RWPE2 (cell line): ENCODE measurements at places on chromosomes 12 and 14.
A peak's percentile ranks its signal among the peaks of the same experiment; 100 is the strongest.

GRCh38 chr12:89166121-89166520, 186.2 kb downstream of the DUSP6 start:
- peaks cover 34% of the 10 kb centered on the region for H3K4me1 ChIP-seq
- H3K4me3 ChIP-seq: no peak overlapping the region
- H3K27ac ChIP-seq: no peak overlapping the region
- no peak for DNase-seq

DNA sequence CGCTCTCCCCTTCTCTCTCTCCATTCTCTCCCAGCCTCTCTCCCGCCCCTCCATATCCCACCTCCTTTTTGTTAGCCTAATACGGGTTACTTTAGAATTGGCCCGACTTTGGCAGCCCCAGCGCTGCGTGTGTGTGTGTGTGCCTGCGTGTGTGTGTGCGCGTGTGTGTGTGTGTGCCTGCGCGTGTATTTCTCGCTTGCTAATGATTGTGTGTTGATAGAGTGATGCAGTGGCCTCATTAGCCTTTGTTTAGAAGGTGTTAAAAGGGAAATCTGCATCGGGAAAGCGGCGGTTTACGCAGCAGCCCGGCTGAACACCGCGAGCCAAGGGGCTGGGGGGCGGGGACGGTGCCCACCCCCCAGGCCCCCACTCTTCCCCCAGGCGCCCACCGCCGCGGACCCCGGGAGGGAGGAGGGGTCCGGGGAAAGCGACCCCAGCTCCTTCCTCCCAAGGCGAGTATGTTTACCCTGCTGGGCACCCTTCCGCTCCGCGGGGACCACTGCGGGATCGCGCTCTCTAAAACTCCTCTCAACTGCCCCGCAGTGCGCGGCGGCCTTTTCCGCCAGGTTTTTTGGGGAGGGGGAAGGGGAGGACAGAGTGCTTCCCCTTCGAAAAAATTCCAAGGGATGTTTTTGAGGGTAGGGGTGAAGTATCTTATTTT, 6.8 kb upstream of the LHX5 start:
- no peak for DNase-seq
- H3K4me1 ChIP-seq: no peaks in the 10 kb centered on the region
- H3K27me3 ChIP-seq: peaks cover 86% of the 10 kb centered on the region

- no peak overlapping the region for H3K4me3 ChIP-seq
- no peaks in the 10 kb centered on the region for H3K36me3 ChIP-seq
- DNase-seq: peak; percentile 61
Measured at GRCh38 chr12:26691234-26691970, 141.6 kb downstream of the ITPR2 start.

DNA sequence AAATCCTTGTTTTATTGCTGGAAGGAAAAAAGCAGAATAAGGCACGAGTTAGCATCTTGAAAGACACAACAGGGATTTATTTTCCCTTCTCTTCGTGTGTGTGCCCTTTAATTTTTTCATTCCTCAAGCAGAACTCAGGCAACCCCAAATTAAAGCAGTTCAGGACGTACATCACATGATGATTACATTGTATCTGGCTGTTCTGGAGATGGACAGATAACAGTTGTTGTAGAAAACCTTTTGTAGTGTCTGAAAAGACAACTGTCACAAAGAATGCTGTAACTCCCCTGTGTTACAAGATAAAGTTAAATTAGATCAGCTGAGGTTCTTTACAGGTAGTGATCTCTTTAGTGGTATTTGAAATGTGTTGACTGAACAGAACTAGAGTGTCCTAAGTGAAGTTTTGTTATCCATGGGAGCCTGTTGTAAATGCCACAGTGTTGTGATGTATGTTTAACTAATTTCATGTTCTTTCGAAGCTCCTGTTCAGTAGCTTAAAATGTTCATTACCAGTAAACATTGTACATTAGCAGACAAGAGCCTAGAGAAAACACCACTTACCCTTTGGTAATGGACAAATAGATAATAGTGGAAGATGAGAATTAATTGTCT, 58.5 kb downstream of the TMTC2 start:
- H3K36me3 ChIP-seq: no peaks in the 10 kb centered on the region
- peaks cover 6% of the 10 kb centered on the region for H3K4me1 ChIP-seq
- H3K27ac ChIP-seq: no peak overlapping the region
- DNase-seq: no peak

DNA sequence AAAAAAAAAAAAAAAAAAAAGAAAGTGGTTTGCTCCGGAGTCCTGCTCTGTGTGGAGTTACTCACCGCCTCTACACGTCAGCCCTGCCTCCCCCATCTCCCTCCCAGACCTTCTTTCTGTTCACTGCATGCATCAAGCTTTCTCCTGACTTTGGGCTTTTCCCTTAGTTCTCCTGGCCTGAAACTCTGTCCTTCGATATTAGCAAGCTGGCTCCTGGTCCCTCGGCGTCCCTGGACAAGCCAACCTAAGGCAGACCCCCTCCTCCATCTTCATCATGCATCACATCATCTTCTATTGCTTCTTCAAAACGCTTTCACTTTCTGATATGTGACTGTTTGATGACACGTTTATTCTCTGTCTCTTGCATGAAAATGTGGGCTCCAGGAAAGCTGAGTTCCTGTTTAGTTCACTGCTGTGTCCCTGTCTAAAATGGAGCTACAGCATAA, 40.6 kb downstream of the SLC15A4 start:
- no peak for DNase-seq
- H3K27me3 ChIP-seq: no peaks in the 10 kb centered on the region
- no peaks in the 10 kb centered on the region for H3K4me1 ChIP-seq

DNA sequence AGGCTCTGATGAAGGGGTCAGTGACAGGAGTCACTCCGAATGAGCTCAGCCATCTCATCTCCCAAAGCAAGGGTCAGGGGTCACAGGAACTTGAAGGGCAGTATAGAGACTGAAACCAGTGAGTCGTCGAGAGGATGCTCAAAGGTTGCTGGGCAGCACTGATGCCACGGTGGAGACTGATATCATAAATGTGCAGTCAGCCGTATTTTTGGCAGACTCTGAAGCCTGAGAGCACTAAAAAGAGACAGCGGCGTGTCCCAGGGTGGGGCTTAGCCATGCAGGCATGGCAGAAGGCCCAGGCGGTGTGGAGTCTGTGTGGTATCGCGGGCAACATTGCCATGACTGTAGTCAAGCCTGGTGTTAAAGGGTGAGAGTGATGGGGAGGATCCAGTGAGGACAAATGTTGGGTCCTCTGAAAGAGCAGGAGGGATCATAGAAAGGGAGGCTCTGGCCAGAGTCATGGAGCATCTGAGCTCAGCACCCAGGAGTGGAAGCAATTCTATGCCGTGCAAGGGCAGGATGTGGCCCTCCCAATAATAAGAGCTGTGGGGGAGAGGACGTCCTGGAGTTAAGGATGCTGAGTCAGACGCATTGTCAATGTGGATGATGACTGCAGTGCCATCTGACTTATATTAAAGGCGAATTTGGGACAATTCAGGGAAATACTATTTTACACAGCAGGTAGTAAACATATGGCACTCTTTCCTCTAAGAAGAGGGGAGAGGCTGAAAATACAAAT, 241.2 kb upstream of the FKBP4 start:
- H3K4me1 ChIP-seq: no peaks in the 10 kb centered on the region
- no peak overlapping the region for H3K27ac ChIP-seq
- H3K4me3 ChIP-seq: no peak overlapping the region
- no peak for DNase-seq
- H3K27me3 ChIP-seq: peaks cover 23% of the 10 kb centered on the region

GRCh38 chr14:91149462-91149861, 35.6 kb downstream of the DGLUCY start:
- peak; percentile 81 for DNase-seq
- H3K4me3 ChIP-seq: no peak overlapping the region
- peaks cover 6% of the 10 kb centered on the region for H3K4me1 ChIP-seq

DNA sequence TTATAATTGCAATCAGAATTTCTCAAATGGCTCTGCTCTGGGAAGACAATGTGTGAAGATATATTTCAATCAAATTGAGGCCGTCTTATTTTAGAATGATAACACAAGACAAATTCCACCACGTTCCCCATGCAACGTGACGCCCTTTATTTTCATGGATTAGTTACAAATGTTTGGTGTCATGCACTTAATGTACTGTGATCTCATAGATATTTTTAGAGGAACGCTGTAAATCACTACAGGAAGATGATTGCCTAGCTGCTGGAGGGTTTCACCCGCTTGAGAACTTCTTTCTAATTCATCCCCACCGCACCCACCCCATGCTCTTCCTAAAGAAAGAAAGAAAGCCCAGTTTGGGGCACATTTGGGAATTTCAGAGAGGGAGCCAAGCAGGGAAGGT, 117.2 kb downstream of the PLXNC1 start:
- H3K4me1 ChIP-seq: peaks cover 6% of the 10 kb centered on the region
- DNase-seq: no peak
- no peak overlapping the region for H3K27ac ChIP-seq
- no peaks in the 10 kb centered on the region for H3K27me3 ChIP-seq
- H3K4me3 ChIP-seq: no peak overlapping the region
- H3K36me3 ChIP-seq: no peaks in the 10 kb centered on the region

GRCh38 chr12:104521731-104522130, 65.0 kb downstream of the CHST11 start:
- H3K4me3 ChIP-seq: no peak overlapping the region
- no peaks in the 10 kb centered on the region for H3K27me3 ChIP-seq
- H3K36me3 ChIP-seq: no peaks in the 10 kb centered on the region
- H3K27ac ChIP-seq: no peak overlapping the region
- H3K4me1 ChIP-seq: peaks cover 10% of the 10 kb centered on the region
- no peak for DNase-seq

DNA sequence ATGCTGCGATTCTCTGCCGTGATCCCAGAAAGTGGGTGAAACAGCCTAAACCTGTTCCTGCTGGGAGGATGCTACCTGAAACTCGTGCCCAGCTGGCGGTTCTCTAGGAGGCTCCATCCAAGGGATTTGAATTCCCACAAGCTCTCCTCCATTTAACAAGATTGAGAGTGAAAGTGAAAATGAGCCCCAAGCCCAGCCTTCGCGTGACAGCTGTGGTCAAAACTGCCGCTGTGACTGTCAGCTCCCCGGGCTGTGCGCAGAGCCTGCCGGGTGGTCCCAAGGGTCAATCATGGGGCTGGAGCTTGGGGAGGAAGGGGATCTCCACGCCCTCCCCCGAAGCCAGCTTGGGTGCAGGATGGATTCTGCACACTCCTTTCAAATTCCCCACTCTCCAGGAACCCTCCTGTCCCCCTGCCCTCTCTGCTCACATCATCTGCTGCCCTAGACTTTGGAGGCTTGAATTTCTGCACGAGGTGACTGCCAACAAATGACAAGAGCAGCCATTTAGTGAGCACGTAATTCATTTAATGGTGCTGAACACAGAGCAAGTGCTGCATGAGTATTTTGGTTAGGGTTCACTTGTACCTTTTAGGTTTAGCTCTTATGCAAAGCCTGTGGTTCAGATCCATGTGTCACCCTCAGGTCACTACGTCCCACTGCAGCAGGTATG, 5.3 kb downstream of the ASB2 start:
- no peak overlapping the region for H3K4me3 ChIP-seq
- H3K4me1 ChIP-seq: peaks cover 2% of the 10 kb centered on the region
- no peak overlapping the region for H3K27ac ChIP-seq
- H3K27me3 ChIP-seq: no peaks in the 10 kb centered on the region
- no peaks in the 10 kb centered on the region for H3K36me3 ChIP-seq

GRCh38 chr14:71855399-71856036, 76.7 kb upstream of the RGS6 start:
- peaks cover 22% of the 10 kb centered on the region for H3K27me3 ChIP-seq
- H3K4me1 ChIP-seq: no peaks in the 10 kb centered on the region
- H3K36me3 ChIP-seq: no peaks in the 10 kb centered on the region

GRCh38 chr14:60514741-60515491, 6.0 kb downstream of the SIX6 start:
- H3K4me1 ChIP-seq: no peaks in the 10 kb centered on the region
- DNase-seq: no peak
- no peak overlapping the region for H3K27ac ChIP-seq
- no peaks in the 10 kb centered on the region for H3K36me3 ChIP-seq
- H3K4me3 ChIP-seq: peak overlapping the region; percentile 23

DNA sequence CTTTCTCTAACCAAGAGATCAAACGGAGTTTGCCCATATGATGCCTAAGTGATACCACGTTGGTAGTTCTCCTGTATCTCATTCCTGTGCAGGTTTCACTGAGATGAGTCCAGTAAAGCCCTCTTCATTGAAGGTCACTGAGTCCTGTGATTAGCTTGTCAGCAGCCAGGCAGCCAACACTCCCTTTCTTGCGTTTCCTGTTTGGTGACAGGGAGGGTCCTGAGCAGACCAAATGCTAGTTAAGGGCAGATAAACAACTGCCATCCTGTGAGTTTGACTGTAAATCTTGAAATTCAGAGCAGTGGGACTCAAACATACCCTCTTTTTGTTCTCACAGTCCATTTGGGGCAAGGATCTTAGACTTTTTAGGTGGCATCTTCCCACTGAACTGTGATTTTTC, 39.4 kb downstream of the ZNF641 start:
- H3K27ac ChIP-seq: no peak overlapping the region
- no peak overlapping the region for H3K4me3 ChIP-seq

GRCh38 chr12:51362307-51362706, 15.8 kb upstream of the CELA1 start:
- H3K4me1 ChIP-seq: no peaks in the 10 kb centered on the region
- no peaks in the 10 kb centered on the region for H3K27me3 ChIP-seq
- H3K4me3 ChIP-seq: no peak overlapping the region
- DNase-seq: no peak
- H3K36me3 ChIP-seq: peaks cover 28% of the 10 kb centered on the region

- DNase-seq: no peak
- H3K36me3 ChIP-seq: no peaks in the 10 kb centered on the region
- no peaks in the 10 kb centered on the region for H3K27me3 ChIP-seq
- no peak overlapping the region for H3K27ac ChIP-seq
- no peak overlapping the region for H3K4me3 ChIP-seq
Measured at GRCh38 chr12:34333337-34333736, 311.0 kb downstream of the ALG10 start.

DNA sequence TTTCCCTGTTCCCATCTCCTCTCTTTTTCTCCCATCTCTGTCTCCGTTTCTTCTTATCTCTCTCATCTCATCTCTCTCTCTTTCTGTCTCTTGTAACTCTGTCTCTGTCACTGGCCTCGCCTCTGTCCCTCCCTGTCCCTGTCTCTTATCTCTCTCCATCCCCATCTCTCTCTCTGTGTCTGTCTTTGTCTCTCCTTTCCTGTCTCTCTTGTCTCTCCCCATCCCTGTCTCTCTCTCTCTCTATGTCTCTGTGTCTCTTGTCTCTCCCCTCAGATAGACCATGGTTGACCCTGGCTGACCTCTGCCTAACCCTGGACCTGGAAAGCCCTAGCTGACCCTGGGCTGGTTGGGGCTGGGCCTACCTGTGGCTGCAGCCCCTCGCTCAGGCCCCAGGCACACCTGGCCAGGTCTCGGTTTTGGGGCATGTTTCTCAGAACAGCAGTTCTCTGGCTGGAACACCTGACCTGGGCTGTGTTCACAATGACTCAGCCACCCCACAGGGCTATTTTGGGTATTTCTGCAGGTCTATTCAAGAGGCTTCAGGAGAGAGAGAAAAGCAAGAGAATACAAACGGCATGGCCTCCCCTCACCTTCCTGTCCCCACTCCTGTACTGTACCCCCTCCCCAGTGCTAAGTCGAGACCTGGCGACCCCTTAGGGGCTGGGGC, 174.4 kb downstream of the TMEM121 start:
- no peak overlapping the region for H3K4me3 ChIP-seq
- no peaks in the 10 kb centered on the region for H3K4me1 ChIP-seq
- no peaks in the 10 kb centered on the region for H3K36me3 ChIP-seq

GRCh38 chr12:112711507-112711906, 80.0 kb upstream of the RPH3A start:
- DNase-seq: no peak
- no peaks in the 10 kb centered on the region for H3K4me1 ChIP-seq
- H3K4me3 ChIP-seq: no peak overlapping the region
- H3K27ac ChIP-seq: no peak overlapping the region
- H3K27me3 ChIP-seq: peaks cover 2% of the 10 kb centered on the region

GRCh38 chr12:57096748-57097553, 8.0 kb downstream of the NAB2 start:
- H3K4me1 ChIP-seq: peaks cover 20% of the 10 kb centered on the region
- no peaks in the 10 kb centered on the region for H3K27me3 ChIP-seq
- peak overlapping the region; percentile 61 for H3K27ac ChIP-seq
- peaks cover 49% of the 10 kb centered on the region for H3K36me3 ChIP-seq
- DNase-seq: no peak
- H3K4me3 ChIP-seq: no peak overlapping the region
